ENCODE measurements at places on chromosomes 7 and 10.

DNA sequence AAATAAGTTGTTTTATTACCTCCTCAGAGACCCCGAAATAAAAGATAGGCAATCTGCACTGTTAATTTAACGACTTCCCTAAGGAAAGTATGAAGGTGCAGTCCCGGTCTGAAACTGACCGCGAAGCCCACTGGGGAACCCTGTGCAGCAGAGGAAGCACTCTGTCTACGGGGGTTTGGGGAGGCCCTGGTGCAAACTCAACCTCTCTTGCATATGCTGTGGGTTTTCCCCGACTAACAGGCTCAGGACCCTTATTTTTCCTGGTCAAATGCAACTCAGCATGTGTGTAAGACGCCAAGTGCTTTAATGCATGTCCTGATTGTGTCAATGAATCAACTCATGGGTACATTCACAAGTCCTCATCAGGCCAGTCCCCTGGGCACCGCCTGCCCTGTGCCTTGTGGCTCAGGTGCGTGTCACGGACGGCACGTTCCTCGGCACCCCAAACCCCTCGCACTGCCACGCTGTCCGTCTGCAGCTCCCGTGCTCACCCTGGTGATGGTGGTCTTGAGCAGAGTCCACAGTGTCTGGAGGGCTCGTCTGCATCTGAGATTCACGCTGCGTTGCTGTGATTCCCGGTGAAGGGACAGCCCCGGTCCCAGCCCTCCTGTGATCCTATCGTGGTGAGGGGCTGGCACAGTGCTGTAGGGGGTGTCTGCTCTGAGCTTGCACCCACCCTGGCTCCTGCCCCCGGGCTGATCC is 33.8 kb downstream of the JAKMIP3 start:
- no peak for DNase-seq

GRCh38 chr10:28807760-28808613 is 130.7 kb downstream of the BAMBI start:
- no peak for DNase-seq

DNA sequence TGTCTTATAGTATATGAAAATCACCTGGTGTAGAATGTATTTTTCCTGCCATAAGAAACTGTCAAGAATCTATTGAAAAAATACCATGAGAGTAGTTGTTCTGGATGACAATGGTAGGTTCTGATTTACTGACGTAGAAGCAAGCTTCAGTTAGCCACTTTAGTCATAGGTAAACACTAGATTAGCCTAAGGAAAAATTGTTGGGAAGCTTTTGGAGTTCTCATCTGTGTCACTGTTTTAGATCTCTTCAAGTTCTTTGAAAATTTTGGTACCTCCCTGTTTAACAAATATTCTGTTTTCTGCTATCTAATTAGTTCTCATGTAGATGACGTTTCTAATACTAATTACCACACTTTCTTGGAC is 131.8 kb downstream of the ADK start:
- no peak for DNase-seq

GRCh38 chr10:79023240-79024162 is 45.3 kb upstream of the ZMIZ1 start:
- no peak for DNase-seq

DNA sequence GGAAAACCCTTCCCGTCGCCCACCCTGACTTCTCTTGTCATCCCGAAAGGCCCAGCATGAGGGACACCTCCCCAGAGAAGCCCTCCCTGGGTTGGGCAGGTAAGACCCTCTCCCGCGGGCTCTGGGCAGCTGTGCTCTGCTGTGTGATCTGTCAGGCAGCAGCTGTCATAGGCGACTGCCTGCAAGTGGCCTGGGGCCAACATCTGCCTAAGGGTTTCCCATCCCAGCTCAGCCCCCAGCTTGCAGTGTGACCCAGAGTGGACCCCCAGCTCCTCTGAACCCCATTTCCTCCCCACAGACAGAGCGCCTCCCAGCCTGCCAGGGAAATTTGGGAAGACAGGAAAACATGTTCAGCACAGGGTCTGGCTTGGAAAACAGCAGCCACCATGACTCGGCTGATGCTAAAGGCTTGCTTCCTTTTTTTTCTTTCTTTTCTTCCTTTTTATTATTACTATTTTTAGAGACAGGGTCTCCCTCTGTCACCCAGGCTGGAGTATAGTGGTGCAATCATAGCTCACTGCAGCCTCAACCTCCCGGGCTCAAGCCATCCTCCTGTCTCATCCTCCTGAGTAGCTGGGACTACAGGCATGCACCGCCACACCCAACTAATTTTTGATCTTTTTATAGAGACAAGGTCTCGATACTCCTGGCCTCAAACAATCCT is 18.3 kb upstream of the TNRC18 start:
- DNase-seq: no peak

GRCh38 chr7:131355917-131356777 is 28.5 kb downstream of the MKLN1 start:
- DNase-seq: no peak

GRCh38 chr7:144023171-144023827 is 23.2 kb downstream of the OR6B1 start:
- no peak for DNase-seq

GRCh38 chr7:144011458-144012230 is 11.5 kb downstream of the OR6B1 start:
- DNase-seq: no peak

- DNase-seq: no peak
Measured at GRCh38 chr10:12909836-12910185, 91.7 kb downstream of the CCDC3 start.

- no peak for DNase-seq
Measured at GRCh38 chr7:11858622-11859302, 26.8 kb upstream of the THSD7A start.

DNA sequence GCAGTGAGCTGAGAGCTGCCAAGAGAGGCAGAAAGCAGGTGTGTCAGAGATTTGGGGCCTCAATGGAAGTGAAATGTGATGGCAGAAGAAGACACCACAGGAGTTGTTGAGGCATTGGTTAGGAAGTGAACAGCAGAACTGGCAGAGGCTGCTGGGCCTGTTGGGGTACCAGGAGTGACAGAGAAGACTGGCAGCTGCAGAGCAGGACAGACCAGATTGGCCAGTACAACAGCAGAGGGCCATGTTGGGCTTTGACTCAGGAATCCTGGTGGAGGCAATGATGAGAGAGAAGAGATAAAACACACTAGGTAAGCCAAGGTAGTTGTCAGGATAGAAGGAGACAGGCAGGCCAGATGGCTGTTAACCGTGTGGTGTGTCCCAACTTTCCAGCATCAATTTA is 19.9 kb upstream of the HERPUD2 start:
- DNase-seq: no peak
